Peyer's patch (tissue), 4 donors: ENCODE measurements at places on chromosomes 16 and 17. TPM values are rescaled to one million over a fixed set of nuclear protein-coding genes. Genes with fewer than 3 reads are reported as not detected.

- H3K36me3 ChIP-seq: no peaks in the 10 kb centered on the region
- peak; percentile 70 for DNase-seq
- H3K27ac ChIP-seq: peak overlapping the region; percentile 24
- no peaks in the 10 kb centered on the region for H3K4me1 ChIP-seq
- no peaks in the 10 kb centered on the region for H3K27me3 ChIP-seq
Measured at GRCh38 chr16:70579648-70580630, 56.3 kb downstream of the SF3B3 start.

DNA sequence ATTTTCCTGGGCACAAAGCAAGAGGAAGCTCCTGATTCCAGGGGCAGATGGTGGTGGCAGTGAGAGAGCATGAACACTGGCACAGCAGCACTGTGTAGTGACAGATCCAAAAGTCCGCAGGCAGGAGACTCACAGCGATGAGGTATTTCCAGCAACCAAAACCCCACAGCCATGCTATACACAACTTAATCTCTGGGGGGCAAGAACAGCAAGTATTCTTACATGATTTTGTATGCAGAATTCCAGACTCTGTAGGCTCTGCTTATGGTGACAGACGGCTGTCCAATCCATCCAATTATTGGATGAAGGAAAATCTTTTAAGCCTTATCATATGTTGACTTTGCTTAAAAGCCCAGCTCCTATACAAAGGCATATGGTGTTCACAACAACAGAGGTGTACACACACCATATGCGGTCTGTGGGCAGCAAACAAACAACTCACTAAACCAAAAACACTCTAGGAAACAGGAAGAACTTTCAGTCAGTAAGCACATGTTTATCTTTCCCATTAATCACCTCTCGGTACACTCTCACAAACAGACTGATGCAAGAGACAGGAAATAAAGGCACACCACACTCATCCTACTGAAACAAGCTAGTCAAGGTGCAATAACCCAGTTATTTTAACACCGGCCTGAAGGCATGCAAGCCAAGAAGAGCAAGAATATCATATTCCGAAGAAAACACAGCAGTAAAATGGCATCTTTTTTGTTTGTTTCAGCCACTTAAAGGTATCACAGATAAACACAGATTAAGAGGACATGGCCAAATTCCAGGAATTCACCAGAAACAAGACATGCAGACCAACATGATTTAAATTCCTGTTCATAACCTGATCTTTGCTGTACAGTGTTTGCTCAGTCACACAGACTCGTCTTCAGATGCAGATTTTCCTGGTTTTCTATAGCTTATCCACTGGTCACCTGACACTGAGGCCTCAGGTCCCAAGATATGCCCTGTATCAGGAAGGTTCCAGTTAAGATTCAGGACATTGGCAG, 47.8 kb downstream of the ERN1 start:
- H3K27ac ChIP-seq: peak overlapping the region; percentile 45
- peaks cover 28% of the 10 kb centered on the region for H3K4me1 ChIP-seq
- peaks cover 5% of the 10 kb centered on the region for H3K36me3 ChIP-seq
- no peaks in the 10 kb centered on the region for H3K27me3 ChIP-seq
- H3K4me3 ChIP-seq: no peak overlapping the region
- no peak for DNase-seq

DNA sequence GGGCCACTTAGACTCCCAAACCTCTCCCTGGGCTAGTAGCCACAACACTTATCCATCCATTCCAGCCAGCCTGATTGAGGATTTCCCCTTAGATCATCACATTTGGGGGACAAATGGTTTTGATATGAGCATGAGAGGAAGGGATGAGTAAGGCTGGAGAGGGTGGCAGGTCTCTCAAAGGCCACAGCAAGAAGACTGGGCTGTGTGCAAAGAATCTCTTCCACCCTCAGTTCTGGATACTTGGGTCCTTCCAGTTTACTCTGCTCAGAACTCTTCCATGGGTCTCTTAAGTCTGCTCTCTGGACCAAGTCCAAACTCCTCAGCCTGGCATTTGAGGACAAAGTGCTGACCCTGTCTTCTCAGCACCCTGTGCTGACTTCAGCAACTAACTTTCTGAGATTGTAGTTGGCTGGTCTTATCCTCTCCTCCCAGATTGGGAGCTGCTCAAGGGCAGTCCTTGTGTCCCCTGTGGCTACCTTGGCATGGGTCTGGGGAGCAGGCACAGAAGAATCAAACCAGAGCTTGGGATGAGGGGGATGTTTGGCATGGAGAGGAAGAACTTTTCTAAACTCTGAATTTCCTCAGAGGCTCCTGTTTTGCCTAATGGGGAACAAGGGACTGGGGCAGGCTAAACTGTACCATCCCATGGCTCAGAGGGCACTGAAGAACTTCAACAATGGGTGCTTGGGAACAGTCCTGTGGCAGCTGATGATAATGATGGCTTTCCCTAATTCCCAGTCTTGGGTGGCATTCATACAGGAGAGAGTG, 3.1 kb upstream of the NFATC3 start:
- peak overlapping the region; percentile 0 for H3K27ac ChIP-seq
- H3K4me1 ChIP-seq: peaks cover 34% of the 10 kb centered on the region
- H3K4me3 ChIP-seq: no peak overlapping the region
- no peaks in the 10 kb centered on the region for H3K36me3 ChIP-seq

DNA sequence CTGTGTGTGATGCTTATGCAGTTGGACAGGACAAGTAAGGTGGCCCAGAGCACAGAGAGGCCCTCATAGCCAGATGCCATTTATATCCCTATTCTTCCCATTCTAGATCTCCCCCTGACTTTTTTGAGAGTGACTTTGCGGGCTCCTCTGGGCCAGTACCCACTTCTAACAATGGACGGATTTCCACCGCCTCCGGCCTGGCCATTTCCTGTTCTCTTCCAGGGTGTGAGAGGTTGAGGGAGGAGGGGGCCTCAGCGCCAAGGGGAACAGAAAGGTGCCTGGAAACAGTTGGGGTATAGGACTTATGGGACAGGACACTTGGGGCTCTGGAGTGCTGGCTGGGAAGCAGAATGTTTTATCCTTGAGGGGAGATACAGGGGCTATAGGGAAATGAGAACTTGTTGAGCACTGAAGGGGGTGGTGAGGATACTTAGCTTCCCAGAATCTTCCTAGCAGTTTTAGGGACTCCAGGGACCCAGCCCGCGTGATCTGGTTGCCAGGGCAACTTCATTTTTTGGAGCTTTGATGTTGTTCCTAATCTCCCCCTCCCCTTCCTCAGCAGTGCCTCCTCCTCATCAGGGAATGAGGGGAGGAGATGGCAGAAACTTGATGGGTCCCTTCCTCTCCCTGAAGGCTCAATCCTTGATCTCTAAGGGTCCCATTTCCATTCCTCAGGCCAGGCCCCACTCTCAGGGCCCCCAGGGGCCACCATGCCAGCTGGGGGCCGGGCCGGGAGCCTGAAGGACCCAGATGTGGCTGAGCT, 3.6 kb downstream of the TAOK2 start:
- H3K4me1 ChIP-seq: peaks cover 14% of the 10 kb centered on the region
- DNase-seq: no peak
- H3K36me3 ChIP-seq: no peaks in the 10 kb centered on the region
- H3K27me3 ChIP-seq: no peaks in the 10 kb centered on the region
- no peak overlapping the region for H3K27ac ChIP-seq
- no peak overlapping the region for H3K4me3 ChIP-seq

- no peak overlapping the region for H3K27ac ChIP-seq
- H3K4me3 ChIP-seq: no peak overlapping the region
- H3K36me3 ChIP-seq: no peaks in the 10 kb centered on the region
- H3K27me3 ChIP-seq: no peaks in the 10 kb centered on the region
Measured at GRCh38 chr16:6571044-6571443, 761.6 kb upstream of the RBFOX1 start.

GRCh38 chr17:50298018-50298417, 23.8 kb downstream of the TMEM92 start:
- no peaks in the 10 kb centered on the region for H3K4me1 ChIP-seq
- no peaks in the 10 kb centered on the region for H3K27me3 ChIP-seq
- no peak for DNase-seq
- no peak overlapping the region for H3K27ac ChIP-seq

- no peaks in the 10 kb centered on the region for H3K27me3 ChIP-seq
- DNase-seq: no peak
- peak overlapping the region; percentile 88 for H3K27ac ChIP-seq
- H3K36me3 ChIP-seq: no peaks in the 10 kb centered on the region
- no peak overlapping the region for H3K4me3 ChIP-seq
Measured at GRCh38 chr17:40542558-40543411, 22.5 kb downstream of the CCR7 start.

GRCh38 chr17:64032081-64032480, 11.6 kb upstream of the ICAM2 start:
- H3K4me1 ChIP-seq: no peaks in the 10 kb centered on the region
- H3K27ac ChIP-seq: no peak overlapping the region
- no peaks in the 10 kb centered on the region for H3K36me3 ChIP-seq
- no peak overlapping the region for H3K4me3 ChIP-seq

DNA sequence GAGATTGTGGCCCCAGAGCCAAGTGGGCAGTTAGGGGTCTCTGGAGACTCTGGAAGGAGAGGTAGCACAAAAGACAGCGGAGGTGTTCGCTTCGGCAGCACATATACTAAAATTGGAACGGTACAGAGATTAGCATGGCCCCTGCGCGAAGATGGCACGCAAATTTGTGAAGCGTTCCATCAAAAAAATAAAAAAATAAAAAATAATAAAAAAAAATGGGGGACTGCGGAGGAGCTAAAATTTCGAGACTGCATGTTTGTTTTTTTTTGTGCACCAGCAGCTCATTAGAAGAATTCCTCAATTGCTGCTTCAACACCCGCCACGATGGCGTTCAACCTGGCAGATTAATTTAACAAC, 39.1 kb downstream of the IGF2BP1 start:
- DNase-seq: no peak
- H3K36me3 ChIP-seq: no peaks in the 10 kb centered on the region
- peaks cover 3% of the 10 kb centered on the region for H3K4me1 ChIP-seq
- H3K27me3 ChIP-seq: no peaks in the 10 kb centered on the region
- H3K4me3 ChIP-seq: no peak overlapping the region

- H3K27me3 ChIP-seq: no peaks in the 10 kb centered on the region
- peaks cover 63% of the 10 kb centered on the region for H3K36me3 ChIP-seq
- no peak for DNase-seq
- H3K4me3 ChIP-seq: no peak overlapping the region
- no peak overlapping the region for H3K27ac ChIP-seq
Measured at GRCh38 chr17:31522284-31522931, 130.9 kb downstream of the RAB11FIP4 start.

GRCh38 chr17:4769628-4770027, 2.1 kb upstream of the TM4SF5 start:
- H3K27me3 ChIP-seq: no peaks in the 10 kb centered on the region
- no peak overlapping the region for H3K4me3 ChIP-seq
- no peak overlapping the region for H3K27ac ChIP-seq
- peaks cover 4% of the 10 kb centered on the region for H3K4me1 ChIP-seq

GRCh38 chr16:6725634-6726331, 606.9 kb upstream of the RBFOX1 start:
- DNase-seq: no peak
- no peaks in the 10 kb centered on the region for H3K36me3 ChIP-seq
- no peak overlapping the region for H3K27ac ChIP-seq
- no peak overlapping the region for H3K4me3 ChIP-seq
- no peaks in the 10 kb centered on the region for H3K4me1 ChIP-seq

DNA sequence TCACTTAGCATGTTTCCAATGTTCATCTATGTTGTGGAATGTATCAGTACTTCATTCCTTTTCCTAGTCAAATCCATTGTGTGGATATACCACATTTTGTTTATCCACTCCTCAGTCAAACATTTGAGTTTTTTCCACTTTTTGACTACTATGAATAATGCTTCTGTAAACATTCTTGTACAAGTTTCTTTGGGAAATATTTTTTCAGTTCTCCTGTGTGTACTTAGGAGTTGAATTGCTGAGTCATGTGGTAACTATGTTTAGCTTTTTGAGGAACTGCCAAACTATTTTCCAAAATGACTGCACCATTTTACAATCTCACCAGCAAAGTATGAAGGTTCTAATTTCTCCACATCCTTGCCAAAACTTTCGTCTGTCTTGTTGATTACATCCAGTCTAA, 223.7 kb upstream of the AXIN2 start:
- H3K4me1 ChIP-seq: peaks cover 6% of the 10 kb centered on the region
- no peaks in the 10 kb centered on the region for H3K27me3 ChIP-seq
- no peak overlapping the region for H3K4me3 ChIP-seq
- H3K27ac ChIP-seq: no peak overlapping the region

- H3K27me3 ChIP-seq: no peaks in the 10 kb centered on the region
- no peak overlapping the region for H3K4me3 ChIP-seq
- no peaks in the 10 kb centered on the region for H3K36me3 ChIP-seq
- no peak overlapping the region for H3K27ac ChIP-seq
- DNase-seq: no peak
Measured at GRCh38 chr16:22631264-22631663, 120.6 kb downstream of the NPIPB5 start.

- H3K4me3 ChIP-seq: no peak overlapping the region
- H3K27ac ChIP-seq: no peak overlapping the region
- H3K36me3 ChIP-seq: no peaks in the 10 kb centered on the region
- no peaks in the 10 kb centered on the region for H3K27me3 ChIP-seq
Measured at GRCh38 chr17:62017496-62017895, 47.6 kb downstream of the MED13 start.

- H3K4me3 ChIP-seq: no peak overlapping the region
- no peaks in the 10 kb centered on the region for H3K4me1 ChIP-seq
- H3K36me3 ChIP-seq: peaks cover 77% of the 10 kb centered on the region
- H3K27me3 ChIP-seq: no peaks in the 10 kb centered on the region
Measured at GRCh38 chr16:3514621-3515020, 13.8 kb downstream of the CLUAP1 start.

DNA sequence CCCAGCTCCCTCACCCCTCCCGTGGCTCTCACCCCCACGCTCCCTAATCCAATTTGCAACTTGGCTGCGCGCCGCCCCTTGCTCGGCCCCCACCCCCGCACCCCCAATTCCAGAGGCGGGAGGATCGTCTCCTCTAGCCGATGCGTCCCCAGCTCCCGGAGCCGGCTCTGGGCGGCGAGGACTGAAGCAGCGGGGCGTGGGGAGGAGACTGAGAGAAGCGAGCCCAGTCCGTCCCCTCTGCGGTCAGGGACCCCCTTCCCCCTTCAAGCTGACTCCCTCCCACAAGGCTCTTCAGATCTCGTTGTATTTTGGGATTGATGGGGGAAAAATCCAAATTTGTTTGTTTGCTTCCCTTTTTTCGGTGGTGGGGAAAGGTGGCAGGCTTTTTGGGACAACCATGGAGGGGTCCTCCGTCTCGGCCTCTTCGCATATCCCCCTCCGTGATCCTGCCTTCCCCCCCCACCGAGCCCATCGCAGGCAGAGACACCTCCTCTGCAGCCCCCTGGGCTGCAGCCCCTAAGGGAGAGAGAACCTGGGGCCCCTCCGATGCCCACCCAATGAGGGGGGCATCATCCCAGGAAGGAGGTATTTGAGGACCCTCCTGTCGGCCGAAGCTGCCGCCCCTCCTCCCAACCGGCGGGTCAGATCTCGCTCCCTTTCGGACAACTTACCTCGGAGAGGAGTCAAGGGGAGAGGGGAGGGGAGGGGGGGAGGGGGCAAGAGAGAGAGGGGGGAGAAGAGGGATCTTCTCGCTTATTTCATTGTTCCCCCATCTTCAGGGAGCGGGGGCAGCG, 466 bp downstream of the NEUROD2 start:
- peaks cover 66% of the 10 kb centered on the region for H3K27me3 ChIP-seq
- H3K36me3 ChIP-seq: no peaks in the 10 kb centered on the region
- H3K4me1 ChIP-seq: no peaks in the 10 kb centered on the region
- H3K4me3 ChIP-seq: no peak overlapping the region
- H3K27ac ChIP-seq: no peak overlapping the region

Gene METTL2A
- total RNA-seq: 15.5 TPM

Gene CRISPLD2
- total RNA-seq: 319 TPM

Gene CIITA
- total RNA-seq: 27.7 TPM

Gene ALOXE3
- total RNA-seq: not detected

Gene ITFG1
- 60.4 TPM for total RNA-seq

Gene KRT36
- total RNA-seq: not detected

Gene SOX9
- 40.0 TPM for total RNA-seq
